ENCODE measurements at places on chromosomes 11 and 22.

DNA sequence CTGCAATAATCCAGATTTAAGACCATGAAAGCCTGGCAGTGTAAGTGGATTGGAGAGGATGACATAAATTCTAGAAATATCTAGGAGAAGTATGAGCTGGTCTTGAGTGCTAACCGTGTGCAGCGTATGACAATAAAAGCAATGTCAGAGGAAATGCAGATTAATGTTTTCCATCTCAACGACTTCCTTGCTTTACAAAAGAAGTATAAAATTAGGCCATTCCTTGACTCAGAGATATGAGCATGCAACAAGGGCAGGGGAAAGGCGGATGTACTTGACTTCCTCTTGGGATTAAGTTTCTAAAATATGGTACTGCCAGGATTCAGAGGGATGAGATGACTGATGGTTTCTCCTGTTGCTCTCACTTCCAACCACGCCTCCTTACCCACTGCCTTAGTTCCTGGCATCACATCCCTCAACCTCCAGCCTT lies 32.3 kb downstream of the ADAMTS15 start:
- DNase-seq: no peak

DNA sequence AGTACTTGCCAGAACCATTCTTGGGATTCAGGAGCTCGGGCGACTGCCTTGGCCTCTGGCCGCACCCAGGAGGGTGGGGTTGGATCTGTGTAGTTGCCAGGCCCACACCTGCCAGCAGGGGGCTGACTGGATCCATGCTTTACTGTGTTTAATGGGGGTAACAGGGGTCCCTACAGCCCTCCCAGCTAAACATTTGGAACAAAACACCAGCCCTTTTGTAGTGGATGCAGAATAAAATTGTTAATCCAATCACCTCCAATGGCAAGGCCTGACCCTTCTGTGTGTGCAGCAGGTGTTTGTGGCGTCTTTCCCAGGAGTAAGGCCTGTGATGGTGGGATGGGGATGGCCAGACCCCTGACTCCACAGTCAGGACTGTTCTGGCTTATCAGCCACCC lies 22.5 kb downstream of the SUN2 start:
- DNase-seq: no peak

- DNase-seq: no peak
Measured at GRCh38 chr11:68039526-68040086, 781 bp downstream of the TCIRG1 start.

DNA sequence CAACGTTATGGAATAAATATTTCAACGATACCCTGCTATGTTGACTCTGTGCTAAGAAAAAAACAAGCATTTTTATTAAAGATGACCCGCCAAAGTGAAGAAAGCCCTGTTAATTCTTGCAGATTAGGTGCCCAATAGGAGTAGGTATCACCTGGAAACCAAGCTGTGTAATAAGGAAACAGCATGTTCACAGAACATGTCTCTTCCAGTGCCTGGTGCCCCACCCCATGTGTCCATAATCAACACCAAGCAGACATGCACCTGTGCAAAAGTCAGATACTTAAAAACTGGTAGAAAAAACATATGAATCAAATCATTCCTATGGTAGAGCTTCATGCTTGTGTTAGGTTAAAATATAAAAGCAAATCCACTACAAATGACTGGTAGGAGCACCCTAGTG lies 327.1 kb downstream of the SHANK2 start:
- DNase-seq: no peak

GRCh38 chr11:117175104-117175503 lies 3.4 kb upstream of the SIDT2 start:
- no peak for DNase-seq

GRCh38 chr11:116457336-116458007 lies 315.3 kb downstream of the BUD13 start:
- DNase-seq: no peak

DNA sequence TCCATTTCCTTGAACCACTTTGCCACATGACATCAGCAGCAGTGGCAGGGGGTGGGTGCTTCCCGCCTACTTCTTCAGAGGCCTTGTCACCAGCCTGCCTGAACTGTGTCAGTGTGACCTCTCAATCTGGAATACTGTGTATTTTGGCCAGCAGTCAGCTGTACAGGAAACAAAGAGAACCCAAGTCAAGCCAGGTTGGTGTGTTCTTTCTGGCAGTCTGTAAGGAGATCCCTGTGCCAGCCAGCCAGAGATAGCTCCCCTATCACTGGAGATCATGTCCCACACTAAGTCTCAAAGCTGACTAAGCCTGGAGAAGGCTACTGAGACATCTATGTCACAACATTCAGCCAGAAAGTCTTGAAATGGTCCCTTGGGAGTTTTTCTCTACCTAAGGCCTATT lies 142.1 kb downstream of the TRPC6 start:
- no peak for DNase-seq

DNA sequence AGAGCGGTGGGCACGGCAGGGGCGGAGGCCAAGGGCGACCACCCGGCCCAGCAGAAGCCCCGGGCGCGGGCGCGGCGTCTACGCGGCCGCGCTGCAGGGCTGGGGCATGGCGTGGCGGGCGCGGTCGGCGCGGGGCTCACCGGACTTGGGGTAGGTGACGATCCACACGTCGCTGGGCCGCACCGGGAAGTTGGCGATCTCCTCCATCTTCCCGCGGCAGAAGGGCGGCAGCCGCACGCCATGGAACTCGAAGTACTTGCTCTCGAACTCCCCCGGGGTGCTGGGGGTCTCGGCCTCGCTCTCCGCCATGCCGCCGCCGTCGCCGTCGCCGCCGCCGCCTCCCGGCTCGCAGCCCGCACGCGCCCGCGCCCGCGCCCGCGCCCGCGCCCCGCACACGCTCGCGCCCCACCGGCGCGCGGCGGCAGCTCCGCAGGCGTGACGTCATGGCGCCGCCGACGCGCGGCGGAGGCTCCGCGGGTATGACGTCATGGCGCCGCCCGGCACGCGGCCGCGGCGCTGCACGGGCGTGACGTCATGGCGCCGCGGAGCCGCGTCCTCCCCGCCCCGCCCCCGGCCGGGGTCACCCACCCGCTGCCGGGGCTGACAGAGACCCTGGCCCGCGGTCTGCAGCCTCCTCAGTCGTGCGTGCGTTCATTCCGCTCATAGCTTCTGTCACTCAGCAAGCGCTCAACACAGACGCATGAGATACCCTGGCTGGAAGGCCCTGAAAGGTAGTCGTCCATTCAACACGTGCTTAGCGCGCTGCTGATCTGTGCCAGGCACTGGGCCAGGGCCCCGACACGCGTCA lies at the start of gene SULT4A1:
Gene SULT4A1 (minus strand): TSS at position 440 of the 808 bp plus-strand sequence. CDS start 131 bp downstream, at position 309.
- DNase-seq: peak; percentile 14

GRCh38 chr22:42273855-42274451 lies 3.5 kb upstream of the TCF20 start:
- DNase-seq: no peak

DNA sequence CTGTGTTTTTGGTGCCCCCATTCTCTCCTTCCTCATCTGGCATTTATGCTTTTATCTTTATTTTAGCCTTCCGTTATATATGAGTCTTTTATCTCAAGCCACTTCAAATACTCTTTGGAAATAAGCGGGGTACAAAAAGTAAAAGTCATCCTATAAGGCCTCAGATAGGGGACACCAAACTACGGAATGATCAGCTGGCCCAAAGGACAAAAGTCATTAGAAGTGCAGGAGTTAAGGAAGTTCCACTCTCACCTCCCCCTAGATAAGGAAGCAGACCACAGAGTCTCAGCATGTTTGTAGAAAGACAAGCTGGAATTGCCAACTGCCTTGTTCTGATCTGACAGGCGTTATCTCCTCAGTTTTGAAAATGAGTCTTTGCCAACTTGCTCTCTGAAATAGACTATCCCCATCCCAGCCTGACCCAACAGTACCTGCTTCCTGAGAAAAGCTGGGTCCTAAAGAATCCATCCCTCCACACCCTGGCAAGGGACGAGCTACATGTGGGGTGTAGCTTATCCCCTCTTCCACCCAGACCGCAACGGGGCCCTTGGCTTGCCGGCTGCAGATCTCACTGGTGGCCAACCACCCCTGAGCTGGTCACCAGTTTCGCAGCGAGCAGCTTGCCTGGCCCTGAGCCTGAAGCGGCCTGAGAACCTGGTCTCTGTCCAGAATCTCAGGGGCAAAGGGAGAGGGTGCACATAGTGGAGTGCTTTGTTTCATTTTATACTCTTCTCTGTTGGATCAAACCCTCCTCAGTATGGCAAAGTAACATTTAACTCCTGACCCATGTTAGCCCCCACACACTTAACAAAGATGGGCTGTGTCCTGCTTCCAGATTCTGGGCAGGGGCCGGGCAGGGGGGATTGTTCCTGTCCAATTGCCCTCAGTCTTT lies 13.8 kb downstream of the FADS2 start:
- no peak for DNase-seq

DNA sequence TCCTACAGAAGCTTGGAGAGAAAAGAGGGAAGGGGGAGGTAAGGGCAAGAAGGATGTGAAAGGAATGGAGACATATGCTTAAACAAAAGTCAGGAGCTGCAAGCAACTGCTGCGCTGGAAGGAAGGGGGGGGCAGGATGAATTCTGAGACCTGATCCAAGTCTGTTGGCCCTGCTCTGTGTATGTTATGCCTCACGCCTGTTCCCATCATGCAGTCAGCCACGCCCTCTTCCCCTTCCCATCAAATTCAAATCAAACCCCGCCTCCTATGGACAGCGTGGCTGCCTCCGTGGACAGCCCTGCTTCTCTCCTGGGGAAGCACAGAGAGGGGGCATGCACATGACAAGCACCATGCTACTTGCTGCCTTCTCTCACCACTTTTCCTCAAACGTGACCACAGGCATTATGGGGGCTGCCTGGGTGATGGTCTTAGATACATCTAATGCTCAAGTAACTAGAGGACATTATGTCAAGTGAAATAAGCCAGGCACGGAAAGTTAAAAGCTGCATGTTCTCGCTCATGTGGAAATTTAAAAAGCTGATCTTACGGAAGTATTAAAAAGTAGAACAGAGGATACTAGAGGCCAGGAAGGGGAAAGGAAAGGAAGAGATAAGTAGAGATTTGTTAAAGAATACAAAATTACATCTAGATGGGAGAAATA lies 45.8 kb upstream of the CYP2D6 start:
- DNase-seq: no peak

DNA sequence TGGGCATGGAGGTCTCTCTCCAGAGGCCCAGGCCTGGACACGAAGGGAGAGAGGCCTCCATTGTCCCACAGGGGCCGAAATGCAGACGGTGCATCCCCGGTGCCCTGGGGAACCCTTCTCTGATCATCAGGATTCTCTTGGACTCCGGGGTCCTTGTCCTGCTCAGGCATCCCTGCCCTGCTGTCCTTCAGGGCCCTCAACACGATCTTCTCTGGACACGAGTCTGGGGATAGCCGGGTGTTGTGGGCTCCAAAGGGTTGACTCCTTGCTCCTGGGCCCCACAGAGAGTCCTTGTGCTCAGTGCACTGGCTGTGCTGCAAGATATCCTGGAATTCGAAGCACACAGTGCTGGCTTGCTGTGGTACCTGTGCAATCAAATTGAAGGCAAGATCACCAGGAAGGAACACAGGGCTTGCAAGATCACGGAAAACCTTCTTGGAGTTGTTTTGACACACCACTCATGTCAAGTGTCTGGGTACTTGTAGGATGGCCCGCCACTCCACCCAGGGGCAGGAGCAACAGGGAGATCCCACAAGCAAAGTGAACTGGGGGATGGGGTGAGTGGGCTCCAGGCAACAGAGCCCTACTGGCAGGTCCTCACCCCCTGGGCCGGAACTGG lies 61.3 kb upstream of the PRODH start:
- no peak for DNase-seq

DNA sequence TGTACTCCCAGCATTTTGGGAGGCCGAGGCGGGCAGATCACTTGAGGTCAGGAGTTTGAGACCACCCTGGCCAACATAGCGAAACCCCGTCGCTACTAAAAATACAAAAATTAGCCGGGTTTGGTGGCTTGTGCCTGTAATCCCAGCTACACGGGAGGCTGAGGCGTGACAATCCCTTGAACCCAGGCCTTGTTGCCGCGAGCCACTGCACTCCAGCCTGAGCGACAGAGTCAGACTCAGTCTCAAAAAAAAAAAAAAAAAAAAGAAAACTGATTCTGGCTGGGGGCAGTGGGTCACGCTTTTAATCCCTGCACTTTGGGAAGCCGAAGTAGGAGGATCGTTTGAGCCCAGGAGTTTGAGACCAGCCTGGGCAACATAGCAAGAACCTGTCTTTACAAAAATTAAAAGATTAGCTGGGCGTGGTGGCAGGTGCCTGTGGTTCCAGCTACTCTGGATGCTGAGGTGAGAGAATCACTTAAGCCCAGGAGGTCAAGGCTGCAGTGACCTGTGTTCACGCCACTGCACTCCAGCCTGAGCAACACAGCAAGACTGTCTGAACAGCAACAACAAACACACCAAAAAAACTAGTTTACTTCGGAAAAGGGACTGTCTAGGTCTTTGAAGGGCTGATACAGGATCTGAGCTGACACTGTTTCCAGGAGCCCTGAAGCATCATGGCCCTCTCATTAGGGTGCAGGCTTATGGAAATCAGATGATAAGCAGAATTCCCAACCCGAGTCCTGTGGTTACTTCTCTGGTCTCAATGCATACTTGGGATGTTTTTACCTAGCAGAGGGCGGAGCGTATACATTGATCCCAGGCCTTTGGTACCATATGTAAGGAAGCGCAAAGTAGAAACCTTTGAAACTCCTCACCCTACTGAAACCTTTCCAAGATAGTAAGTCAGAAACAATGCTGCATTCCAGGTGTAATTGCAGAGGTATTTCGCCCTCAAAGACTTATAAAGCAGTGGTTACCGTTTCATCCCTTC lies 1.8 kb upstream of the CHKB start:
- DNase-seq: no peak

GRCh38 chr11:46914363-46914762 lies 4.0 kb downstream of the LRP4 start:
- DNase-seq: no peak

GRCh38 chr11:122746050-122746478 lies 90.5 kb downstream of the UBASH3B start:
- DNase-seq: no peak

DNA sequence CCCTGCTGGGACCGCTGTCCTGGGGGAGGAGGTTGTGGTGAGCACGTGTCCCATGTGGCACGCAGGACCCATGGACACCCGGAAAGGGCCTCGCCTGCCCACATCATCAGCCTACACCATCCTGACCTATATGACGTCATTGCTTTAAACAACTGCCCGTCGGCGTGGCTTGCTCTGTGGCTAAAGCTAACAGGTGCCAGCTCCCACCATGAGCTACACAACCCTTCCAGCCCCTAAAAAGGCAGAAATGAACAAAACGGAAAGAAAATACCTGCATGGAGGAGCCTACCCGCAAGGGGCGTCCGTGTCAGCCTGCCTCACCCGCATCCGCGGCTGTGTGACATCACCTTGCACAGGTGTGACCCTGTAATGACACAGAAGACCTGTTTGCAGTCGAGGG lies 481.8 kb downstream of the BRD1 start:
- no peak for DNase-seq

- DNase-seq: no peak
Measured at GRCh38 chr22:22605074-22605404, 39.4 kb upstream of the GGTLC2 start.

- DNase-seq: no peak
Measured at GRCh38 chr22:22449819-22450218, 58.7 kb downstream of the ZNF280B start.

DNA sequence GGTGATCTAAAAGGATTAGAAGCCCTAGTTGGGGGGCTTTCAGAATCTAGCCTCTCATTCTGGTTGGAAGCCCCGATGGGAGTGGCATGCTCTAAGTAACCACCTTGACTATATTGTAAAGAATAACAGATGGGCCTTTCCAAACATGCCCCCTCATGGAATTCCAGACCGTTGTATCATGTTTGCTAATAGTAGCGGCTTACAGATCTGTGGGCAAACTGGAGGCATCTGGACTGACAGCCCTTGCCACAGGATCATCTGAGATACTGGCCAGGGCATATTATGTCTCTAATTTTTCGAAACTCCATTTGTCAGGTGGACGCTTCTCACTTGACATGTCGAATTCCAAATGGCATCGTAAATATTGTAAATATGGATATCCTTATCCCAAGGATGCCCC lies 10.5 kb downstream of the APIP start:
- DNase-seq: no peak
